AG04450 (cell line): ENCODE measurements at places on chromosomes 7 and 10. TPM values are rescaled to one million over a fixed set of nuclear protein-coding genes. Genes with fewer than 3 reads are reported as not detected.
A peak's percentile ranks its signal among the peaks of the same experiment; 100 is the strongest.

Gene GARS1
- polyA plus RNA-seq: 749 and 829 TPM in 2 replicates

- DNase-seq: no peak
Observed at GRCh38 chr7:108091461-108091831, 38.7 kb downstream of the LAMB4 start.

DNA sequence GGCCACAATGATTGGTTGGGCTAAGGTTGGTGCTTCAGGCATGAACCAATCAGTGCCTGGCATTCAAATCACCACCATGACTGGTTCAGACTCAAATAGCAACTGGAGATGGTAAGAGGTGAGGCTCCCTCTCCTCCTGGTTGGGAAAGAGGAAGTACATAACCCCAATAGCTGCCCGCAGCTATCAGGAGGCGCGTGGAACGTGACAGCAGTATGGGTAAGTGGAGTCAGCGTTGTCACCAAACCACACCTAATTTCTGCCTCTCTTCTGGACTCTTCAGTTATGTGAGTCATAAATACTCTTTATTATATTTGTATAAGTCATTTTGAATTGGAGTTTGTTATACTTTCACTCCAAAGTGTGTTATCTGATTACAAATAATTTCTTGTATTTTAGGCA lies 17.9 kb upstream of the ITGA8 start:
- DNase-seq: no peak

DNA sequence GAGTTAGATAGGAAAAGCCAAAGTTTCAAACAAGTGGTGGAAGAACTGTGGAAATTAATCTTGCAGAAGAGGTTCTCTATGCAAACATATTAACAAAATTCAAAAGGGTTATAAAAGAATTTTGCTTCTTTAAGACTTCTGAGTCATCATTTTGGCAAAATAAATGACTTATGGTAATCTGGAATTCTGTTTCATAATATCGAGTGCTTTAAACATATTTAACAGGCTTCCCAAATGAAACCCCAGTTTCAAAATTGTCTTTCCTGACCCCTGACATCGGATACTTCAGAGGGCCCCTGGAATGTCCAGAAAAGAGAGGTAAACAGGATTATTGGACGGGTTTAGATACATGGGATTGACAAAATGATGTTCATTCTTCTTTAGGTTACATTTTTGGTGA lies 444.6 kb downstream of the HTR7 start:
- no peak for DNase-seq

Gene OPTN
- polyA plus RNA-seq: 73.8 and 82.7 TPM in 2 replicates

GRCh38 chr10:121732656-121733445 lies 134.6 kb upstream of the FGFR2 start:
- no peak for DNase-seq

DNA sequence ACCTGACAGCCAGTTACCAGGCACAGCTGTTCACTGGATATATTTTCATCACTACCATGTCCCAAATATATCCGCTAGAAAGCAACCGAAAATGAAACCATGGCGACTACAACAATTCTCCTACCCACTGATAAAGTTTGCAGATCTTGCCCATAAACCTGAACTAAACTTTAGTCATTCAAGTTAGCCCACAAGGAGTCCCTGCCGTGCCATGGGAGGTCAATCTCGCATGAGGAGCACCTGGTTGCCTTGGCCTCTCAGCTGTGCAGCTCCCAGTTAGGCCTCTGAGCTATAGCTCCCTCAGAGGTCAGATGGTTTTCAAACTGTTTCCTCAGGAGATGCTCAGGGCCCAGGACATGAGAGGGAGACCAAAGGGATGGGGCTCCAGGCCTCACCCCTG lies 211.1 kb upstream of the RNF32 start:
- DNase-seq: no peak

GRCh38 chr7:134996097-134996550 lies 9.8 kb downstream of the AGBL3 start:
- DNase-seq: no peak

DNA sequence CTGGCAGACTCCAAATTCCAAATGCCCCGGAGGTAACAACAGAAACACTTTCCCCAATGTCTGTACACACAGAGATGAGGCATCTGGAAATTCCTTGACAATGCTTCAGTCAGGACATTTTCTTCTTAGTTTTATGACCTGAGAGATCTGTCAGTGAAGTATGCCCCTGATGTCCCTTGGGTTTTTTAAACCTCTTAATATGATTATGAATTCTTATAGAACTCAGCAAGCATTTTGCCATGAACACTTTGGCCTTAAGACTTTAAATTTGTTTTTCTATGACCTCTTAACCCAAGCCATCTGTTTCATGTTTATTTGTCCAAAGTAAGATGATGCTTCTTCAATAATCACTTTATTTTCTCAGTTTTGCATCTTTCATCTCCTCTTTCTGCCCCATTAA lies 1206.2 kb downstream of the GATA3 start:
- DNase-seq: no peak

- peak; percentile 67 for DNase-seq
Observed at GRCh38 chr7:5425507-5426225, 2.0 kb upstream of the TNRC18 start.

GRCh38 chr10:97737770-97738265 lies 890 bp downstream of the ZFYVE27 start:
- no peak for DNase-seq

DNA sequence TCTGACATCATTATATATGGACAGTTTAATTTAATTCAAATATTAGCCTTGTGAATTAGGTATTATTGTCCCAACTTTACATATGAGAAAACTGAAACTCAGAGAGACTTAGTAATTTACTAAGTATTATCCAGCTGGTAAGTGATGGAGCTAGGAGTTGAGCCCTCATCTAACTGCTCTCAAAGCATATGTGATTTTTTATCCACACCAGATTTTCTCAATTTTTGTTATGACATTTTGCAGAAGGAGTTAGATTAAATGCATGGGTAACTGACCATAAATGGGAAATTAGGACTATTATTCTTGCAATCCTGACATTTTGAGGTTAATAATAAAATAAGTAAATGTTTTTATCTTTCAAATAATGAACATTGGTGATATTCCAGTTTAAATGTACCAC lies 778.3 kb upstream of the SORCS1 start:
- DNase-seq: no peak

DNA sequence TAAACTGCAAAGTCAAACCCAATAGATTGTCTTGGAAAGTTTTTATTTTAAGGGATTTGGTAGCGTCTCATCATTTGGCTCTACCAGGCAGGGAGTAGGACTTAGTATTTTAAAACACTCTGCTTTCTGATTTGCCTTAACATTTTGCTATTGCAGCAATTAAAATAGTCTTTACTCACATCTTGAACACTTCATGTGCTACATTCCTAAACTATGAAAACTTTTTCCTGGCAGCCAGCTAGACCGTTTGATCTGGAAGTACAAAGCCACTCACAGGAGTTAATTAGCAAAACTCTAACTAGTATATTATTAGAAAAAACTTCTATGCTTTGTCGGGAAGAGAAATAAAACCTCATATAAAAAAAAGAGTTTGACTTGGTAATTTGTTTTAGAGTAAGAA lies 111.4 kb downstream of the TFPI2 start:
- no peak for DNase-seq

DNA sequence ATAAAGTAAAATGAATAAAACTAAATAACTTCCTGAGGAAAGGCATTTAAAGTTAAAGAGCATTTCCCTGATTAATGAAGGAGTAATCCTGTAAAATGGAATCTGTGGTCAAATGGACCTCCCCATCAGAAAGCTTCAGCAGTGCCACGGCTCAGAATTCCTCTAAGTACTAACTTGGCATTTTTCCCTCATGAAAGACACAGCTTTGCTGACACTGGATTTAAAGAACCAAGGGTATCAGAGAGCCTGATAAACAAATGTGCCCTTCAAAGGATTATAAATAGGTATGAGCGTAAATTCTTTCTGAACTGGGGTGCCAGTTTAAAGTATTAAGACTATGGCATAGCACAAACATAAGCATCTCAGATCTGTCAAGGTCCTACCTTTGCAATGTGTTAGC lies 24.2 kb upstream of the RNF148 start:
- no peak for DNase-seq

GRCh38 chr10:132111871-132112341 lies 46.2 kb downstream of the JAKMIP3 start:
- no peak for DNase-seq

Gene CHRM2
- polyA plus RNA-seq: 76.3 and 85.6 TPM in 2 replicates

- DNase-seq: no peak
Observed at GRCh38 chr7:132899833-132900232, 182.1 kb downstream of the CHCHD3 start.

Gene NKX1-2
- not detected in 2 replicates for polyA plus RNA-seq

DNA sequence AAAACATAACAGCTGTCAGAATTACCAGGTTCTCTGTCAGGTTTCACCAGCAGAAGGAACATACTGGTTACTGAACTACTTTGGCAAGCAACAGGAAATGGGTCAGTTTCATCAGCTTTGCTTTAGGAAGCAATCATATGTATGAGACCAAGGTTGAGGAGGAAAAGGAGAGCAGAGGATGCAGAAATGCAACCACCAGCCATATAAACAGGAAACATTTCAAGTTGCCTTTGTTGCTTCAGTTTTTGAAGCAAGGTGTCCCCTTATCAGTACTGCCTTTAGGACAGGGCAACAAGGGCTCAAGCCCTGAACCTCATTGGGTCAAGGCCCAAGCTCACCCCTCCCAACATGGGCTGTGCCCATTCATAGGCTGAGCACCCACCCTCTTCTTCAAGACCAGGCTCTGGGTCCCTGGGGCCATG lies 10.2 kb downstream of the HIPK2 start:
- no peak for DNase-seq

DNA sequence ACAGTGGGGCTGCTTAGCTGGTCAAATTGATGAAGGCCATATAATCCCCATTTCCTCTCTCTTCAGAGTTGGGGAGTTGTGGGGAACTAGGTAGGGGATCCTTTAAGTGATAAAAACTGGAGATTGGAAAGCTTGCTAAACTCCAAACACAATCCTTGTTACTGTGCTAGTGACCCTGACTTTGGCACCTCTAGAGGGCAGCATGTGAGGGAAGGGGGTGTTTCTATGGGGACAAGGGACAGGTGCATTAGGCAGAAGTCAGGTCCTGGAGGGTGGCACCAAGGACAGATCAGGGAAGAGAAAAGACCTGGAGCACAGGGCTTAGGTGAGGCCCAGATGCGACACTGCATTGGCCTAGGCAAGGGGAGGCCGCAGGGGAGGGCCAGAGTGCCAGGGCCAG lies 66.9 kb downstream of the CDHR3 start:
- no peak for DNase-seq

DNA sequence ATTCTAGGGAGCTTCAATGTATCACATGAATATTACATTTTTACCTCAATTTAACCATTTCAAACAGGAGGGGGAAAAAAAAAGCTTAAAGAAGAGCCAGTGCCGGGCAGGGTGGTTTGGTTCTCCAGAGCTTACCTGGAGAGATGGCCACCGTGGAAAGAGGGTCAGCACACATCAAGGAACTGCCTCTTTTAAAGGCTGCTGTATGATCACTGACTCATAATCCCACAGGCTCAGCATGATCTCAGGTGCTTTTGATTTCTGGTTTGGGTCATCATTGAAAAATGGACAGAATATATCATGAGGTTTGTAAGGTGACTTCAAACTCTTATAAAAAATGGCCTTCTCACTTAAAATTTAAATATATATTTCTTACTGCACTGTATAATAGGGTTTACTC lies 67.5 kb upstream of the MDFIC start:
- no peak for DNase-seq

- no peak for DNase-seq
Observed at GRCh38 chr10:11232222-11232961, 214.7 kb downstream of the CELF2 start.

DNA sequence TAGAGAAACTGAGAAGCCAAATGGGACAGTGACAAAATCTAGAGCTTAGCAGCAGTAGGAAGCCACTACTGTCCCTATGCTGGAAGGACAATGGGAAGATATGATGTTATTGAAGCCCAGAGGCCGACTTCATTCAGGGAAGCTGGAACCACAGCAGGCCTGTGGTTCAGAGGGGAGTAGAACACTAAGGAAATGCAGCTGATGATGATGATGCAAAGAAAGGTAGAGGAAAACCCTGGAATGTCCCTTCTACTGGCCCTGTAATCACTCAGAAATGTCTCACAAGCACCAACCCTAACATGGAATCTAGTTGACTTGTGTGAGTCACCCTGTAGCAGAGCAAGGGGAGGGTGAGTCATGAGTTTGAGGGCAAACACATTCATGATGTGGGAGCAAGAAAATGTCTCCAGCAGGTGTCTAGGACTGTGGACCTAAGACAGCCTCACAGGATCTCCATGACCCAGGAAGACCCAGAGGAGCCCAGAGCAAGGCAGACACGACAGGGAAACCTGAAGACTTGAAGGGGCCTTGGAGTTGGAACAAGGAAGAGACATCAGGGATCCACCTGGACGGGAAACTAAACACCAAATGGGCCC lies 37.0 kb upstream of the LRRC17 start:
- peak; percentile 96 for DNase-seq

DNA sequence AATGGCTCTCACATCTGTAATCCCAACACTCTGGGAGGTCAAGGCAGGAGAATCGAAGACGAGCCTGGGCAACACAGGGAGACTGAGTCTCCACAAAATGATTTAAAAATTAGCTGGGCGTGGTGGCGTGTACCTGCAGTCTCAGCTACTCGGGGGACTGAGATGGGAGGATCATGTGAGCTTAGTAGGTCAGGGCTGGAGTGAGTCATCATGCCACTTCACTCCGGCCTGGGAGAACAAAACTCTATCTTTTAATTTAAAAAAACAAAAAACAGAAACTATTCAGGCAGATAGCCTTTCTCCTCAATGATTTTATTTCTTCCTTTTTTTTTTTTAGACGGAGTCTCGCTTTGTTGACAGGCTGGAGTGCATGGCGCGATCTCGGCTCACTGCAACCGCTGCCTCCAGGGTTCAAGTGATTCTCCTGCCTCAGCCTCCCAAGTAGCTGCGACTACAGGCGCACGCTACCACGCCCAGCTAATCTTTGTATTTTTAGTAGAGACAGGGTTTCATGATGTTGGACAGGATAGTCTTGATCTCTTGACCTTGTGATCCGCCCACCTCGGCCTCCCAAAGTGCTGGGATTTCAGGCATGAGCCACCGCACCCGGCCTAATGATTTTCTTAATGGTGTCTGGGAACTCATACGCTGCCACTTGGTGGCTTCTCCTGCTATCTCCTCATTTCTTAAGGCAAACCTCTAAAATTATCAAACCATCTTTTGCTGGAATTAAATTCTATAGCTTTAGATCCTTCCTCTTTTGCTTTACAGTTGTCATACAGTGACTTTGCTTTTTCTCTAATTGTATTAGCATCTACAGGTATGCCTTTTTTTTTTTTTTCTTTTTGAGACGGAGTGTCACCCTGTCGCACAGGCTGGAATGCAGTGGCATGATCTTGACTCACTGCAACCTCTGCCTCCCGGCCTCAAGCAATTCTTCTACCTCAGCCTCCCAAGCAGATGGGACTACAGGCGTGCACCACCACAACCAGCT lies 22.9 kb downstream of the SRPK2 start:
- DNase-seq: no peak

Gene AUTS2
- polyA plus RNA-seq: 1.5 and 2.0 TPM in 2 replicates

Gene PTER
- polyA plus RNA-seq: 6.3 and 8.3 TPM in 2 replicates

- DNase-seq: no peak
Observed at GRCh38 chr7:1513657-1514095, 9.5 kb upstream of the INTS1 start.

Gene INSYN2A
- 0.35 and 0.36 TPM in 2 replicates for polyA plus RNA-seq

Gene NKX6-2
- polyA plus RNA-seq: not detected in 2 replicates
